ENCODE measurements at places on chromosomes 16 and 17. TPM values are rescaled to one million over a fixed set of nuclear protein-coding genes. Genes with fewer than 3 reads are reported as not detected.

GRCh38 chr17:21033350-21033749 is 9.5 kb downstream of the USP22 start:
- DNase-seq: no peak

The RSAD1 gene
- 24.2 TPM for total RNA-seq

DNA sequence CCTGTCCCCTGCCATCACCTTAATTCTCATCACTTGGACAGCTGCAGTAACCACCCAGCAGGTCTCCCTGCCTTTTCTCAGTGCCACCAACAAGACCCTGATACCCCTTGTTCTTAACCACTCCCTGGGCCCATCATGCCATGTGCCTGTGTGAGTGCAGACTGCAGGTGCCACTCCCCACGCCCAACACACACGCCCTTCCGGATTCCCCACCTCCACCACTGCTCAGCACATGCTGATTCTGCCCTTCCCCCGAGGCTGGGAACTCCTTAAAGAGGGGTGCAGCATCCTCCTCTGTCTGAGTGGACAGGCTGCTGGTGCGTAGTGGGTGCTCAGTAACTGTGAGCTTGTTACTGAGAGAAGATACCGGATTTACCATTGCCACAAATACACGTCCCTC is 52.4 kb downstream of the PLD6 start:
- no peak for DNase-seq

The PIRT gene
- total RNA-seq: 0.94 TPM

DNA sequence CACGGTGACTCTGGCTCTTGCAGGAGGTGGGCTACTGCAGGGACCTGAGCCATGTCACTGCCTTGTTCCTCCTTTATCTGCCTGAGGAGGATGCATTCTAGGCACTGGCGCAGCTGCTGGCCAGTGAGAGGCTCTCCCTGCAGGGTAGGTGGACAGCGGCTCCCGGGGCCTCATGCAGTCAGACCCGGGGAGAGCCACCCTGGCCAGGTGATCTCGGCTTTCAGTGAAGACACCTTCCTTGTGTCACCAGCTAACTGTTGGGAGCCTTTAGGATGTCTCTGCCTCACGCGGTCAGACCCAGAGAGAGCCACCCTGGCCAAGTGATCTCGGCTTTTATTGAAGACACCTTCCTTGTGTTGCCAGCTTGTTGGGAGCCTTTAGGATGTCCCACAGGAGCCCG is 31.7 kb upstream of the KSR1 start:
- DNase-seq: no peak

DNA sequence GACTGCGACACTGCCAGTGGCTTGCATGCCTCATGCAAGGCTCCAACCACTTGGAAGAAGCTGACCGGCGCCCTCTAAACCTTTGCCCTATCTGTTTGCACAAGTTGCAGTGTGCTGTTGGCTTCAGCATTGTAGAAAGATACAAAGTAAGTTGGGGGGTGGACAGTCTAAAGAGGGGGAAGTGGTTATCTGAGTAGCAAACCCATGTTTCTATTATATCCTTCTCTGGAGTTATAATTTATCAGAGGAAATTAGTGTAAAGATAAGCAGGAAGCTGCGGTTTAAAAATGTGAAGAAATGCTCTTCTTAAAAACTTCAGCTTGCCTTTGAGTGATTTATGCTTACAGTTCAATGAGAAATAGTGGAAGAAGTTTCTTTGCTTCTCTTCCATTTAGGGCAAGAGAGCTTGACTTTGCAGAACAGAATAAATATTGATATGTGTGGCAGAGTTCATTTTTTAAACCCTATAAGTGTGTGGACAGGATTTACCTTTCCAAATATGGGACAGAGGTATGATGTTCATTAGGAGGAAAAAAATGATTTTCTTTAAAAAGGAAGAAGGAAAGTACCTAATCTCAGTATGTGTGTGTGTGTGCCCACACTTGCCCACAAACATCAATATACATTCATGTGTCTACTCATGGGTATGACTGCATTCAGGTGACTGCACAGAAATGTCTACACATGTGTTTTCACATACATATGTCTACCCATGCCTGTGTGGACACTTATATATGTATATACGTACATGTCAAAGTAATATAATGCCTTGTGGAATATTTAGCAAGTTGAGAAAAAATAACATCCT is 8.1 kb downstream of the AMZ2 start:
- DNase-seq: no peak

DNA sequence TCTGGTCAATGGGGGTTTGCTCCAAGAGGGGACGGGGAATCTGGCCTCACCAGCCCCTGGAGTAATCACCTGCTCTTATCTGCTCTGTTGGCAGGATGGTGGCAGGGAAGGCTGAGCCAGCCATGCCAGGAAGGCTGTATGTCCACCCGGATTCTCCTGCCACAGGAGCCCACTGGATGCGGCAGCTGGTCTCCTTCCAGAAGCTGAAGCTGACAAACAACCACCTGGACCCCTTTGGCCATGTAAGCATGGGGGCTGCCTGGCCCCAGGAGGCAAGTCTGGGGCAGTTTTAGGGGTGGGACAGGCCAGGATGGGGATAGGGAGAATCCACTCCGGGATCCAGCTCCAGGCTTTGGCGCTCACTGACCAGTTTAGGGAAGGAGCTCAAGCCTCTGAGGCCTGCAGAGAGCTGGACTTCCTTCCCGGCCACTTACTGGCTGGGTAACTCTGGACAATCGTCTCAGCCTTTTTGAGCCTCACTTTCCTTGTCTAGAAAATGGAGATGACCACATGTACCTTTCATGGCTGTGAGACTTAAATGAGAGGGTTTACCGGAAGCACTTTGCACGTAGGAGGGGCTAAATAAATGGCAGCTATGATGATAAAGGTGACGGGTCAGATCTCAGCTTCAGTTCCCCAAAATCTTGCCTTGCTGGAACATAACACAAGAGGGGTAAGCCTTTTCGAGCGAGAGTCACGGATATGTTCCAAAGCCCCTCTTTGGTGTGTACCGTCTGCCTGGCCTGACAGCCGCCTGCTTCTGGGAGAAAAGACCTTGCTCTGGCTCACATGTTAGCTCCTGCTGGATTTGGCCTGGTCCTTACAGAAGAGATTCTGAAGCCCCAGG is 15.4 kb downstream of the TBX4 start:
- no peak for DNase-seq

The CCDC144A gene
- 4.4 TPM for total RNA-seq

GRCh38 chr16:11892761-11893160 is 23.0 kb downstream of the GSPT1 start:
- no peak for DNase-seq

The CDC42EP4 gene
- 84.2 TPM for total RNA-seq

GRCh38 chr16:69893106-69893505 is 58.0 kb upstream of the CLEC18A start:
- no peak for DNase-seq

GRCh38 chr17:42441371-42442195 is 17.1 kb upstream of the ATP6V0A1 start:
- no peak for DNase-seq

The HEXD gene
- 20.6 TPM for total RNA-seq

DNA sequence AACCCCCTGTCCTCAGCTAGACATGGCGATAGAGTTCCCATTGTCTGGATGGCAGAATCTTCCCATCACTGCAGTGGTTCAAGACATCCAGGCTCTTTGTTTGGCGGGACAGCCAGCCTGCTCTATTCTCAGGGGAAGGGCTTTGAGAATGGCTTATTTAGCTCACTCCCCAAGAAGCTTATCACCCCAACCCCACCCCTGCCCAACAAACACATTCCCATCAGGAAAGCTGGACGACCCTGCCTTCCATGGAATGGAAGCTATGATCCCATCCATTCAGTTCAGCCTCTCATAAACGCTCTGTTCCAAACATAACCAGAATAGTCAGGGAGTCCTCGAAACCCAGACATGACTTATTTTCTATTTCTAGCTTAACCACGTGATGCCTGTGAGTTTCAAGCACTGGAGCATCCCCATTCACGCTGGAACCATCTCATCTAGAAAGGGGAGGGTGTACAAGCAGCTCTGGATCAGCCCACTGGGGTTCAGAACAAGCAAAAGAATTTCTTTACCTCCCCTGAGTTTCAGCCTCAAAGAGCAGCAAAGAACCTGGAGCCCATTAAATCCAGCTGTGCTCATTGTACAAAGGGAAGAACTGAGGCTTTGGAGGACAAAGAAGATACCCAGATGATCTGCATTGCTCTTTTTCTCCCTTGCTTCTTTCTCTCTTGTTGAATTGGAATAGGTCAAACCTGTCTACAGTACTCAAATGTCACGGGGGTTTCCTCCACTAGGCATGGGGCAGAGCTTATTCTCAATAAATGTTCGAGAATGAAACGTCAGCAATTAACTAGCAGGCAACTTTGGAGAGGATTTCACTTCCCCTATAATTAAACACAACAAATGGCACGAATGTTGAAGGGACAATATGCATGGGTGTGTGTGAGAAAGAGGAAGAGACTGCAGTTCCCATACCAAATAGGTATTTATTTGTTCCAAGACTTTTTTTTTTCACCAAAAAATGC is 93.1 kb downstream of the XYLT1 start:
- no peak for DNase-seq

The OSGIN1 gene
- 0.31 TPM for total RNA-seq

DNA sequence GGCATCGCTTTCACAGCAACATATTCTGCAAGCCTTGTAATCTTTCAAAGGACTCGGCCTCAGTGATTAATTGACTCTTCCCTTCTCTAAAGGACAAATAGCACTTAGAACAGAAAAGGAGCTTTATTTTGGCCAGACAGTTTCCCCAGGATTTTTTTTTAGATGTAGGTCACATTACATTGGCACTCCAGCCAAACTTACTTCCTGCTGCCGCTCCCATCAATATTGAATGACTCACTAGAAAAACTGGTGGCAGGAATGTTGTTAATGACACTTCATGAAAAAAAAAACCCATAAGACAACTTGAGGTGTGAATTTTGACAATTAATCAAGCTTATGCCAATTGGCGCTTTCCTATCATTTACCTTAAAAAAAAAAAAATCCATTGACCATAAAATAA is 432.6 kb downstream of the TOX3 start:
- DNase-seq: no peak

GRCh38 chr17:80777274-80777673 is 214.4 kb upstream of the CHMP6 start:
- DNase-seq: no peak

GRCh38 chr17:66227212-66228045 is 1.8 kb downstream of the APOH start:
- DNase-seq: no peak

DNA sequence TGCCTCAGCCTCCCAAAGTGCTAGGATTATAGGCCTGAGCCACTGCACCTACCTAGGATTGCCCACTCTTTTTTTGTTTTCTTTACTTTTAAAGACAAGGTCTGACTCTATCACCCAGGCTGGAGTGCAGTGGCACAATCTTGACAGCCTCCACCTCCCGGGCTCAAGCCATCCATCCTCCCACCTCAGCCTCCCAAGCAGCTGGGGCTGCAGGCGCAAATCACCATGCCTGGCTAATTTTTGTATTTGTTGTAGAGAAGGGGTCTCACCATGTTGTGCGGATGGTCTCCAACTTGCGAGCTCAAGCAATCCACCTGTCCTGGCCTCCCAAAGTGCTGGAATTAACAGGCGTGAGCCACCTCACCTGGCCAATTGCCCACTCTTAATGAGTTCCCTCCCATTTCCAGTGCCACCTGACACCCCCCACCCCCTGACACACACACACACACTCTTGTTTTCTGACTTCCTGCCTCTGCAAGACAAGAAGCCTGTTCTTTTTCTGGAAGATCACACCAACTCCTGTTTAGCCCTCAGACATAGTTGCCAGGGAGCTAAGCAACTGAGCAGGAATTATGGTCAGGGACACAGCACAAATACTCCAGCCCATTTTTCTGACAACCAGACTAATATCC is 2.6 kb downstream of the OVCA2 start:
- no peak for DNase-seq

DNA sequence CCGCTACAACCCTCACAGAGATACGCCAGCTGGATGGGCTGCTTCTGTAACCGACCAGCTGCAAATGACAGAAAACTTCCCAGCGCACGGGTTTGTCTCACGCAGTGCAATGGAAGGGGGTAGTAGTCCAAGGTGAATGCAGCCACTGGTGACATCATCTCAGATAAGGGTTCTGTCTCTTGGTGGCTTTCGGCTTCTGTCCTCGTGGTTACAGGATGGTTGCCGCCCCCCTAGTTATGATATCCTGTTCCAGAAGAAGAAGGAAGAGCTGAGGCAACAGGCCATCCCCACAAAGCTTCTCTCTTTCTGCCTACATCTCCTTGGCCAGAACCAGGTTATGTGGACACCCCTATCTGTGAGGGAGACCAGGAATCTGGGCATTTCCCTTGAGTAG is 40.3 kb upstream of the BAHCC1 start:
- no peak for DNase-seq

The KCNH4 gene
- total RNA-seq: 0.31 TPM

The TSPAN10 gene
- total RNA-seq: 0.16 TPM

DNA sequence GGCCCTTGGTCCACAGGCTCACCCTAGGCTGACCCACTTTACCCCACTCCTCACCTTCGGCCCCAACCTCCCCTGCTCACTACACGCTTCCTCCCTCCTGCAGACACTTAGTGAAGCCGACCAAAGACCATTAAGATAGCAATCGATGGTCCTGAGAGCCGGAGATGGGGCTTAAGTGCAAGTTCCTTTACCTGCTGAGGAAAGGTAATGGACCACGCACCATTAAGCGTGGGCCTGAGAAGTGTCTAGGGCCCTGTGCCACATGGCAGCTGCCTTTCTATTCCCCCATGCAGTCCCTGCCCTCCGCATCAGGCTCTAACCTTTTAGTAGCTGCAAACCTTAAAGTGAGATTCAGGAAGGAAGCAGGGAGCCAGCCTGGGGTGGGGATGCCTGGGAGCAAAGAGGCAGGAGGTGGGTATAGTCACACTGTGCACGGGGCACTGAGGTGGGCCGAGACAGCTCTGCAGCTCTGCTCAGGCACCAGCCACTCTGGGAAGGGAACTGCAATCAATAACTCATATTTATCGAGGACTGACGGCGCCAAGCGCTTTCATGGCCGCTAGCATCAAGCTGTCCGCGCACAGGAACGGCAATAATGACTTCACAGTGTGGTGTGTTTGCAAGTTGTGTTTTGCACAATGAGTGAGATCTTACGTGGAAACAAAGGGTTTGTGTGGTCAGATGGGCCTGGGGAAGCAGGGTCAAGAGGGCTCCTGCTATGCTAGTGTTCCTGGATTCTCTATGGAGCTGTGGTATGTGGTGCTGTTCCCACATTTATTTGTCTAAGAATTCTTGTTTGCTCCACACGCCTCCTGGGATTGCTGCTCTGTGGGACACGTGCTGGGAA is 84.9 kb upstream of the CDC42EP4 start:
- DNase-seq: no peak

DNA sequence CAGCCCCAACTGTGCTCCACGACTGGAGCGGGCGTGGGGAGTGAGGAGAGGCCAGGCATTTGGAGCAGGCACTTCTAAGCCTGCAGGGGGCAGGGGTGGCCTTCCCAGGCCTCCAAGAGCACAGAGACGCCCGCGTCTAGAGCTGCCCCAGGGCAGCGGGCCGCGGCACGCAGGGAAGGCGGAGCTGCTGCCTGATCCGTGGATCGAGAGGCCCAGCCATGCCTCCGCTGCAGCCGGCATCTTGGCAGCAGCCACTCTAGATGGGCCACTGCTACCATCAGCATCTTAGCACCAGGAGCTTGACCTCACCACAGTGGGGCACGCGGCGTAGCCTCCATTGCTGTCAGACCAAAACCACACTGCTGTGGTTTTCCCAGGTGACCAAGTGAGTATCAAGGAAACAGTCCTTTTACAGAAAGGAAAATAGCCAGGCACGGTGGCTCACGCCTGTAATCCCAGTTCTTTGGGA is 20.4 kb upstream of the WDR45B start:
- DNase-seq: peak; percentile 26

The TLCD3B gene
- 12.5 TPM for total RNA-seq

The SLC38A8 gene
- total RNA-seq: not detected

The CASKIN1 gene
- total RNA-seq: 23.6 TPM
